ENCODE measurements at places on chromosomes 7 and 10.

DNA sequence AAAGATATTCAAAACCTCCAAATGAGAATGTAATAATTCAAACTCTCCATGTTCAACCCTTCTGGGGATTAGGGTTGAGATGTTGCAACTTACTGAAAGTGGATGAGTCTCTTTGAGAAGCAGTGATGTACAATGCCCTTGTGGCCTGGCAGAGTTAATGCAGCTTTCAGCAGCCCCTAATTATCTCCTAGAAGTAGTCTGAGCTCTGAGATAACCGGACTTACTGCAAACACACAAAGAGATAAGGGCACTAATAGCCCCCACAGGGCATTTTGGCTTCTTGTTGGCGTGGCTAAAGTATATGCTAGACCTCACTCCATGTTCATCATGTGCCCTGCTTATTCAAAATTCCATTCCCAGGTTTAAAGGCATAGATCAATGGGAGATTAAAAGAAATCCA is 404.7 kb downstream of the NEBL start:
- peak; percentile 21 for DNase-seq

- DNase-seq = peak; percentile 57
Observed at GRCh38 chr7:151459726-151460473, 20.0 kb upstream of the CRYGN start.

DNA sequence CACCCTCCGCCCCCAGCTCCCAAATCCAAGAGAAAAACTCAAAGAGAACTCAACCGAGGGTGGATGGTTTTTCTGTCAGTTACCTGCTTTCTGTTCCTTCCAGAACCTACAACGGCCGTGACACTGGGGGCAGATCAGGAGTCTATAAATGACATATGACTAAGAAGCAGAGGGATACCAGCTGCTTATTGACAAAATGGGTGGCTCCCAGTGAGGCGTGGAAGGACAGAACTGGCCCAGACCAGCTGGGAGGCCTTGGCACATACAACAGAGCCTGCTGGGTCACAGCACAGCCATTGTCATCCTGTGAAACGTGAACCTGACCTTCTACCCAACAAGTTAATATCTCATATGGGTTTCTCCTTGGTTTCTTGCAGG is 84.3 kb upstream of the ADRB1 start:
- DNase-seq = no peak

DNA sequence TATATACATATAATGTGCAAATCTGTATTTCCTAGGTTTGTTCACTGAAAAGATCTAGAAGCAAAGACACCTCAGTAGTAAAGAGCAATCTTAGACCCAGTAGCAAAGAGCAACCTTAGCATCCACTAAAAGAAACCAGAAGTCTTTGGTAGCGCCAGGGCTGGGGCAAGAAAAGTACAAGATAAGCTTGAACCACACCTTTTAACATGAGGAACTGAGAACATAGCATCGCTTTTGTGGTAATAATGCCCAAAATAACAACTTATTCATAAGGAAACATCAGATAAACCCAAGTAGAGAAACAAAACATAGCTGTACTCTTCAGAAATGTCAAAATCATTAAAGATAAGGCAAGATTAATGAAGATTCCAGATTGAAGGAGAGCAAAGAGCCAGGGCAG is 173.4 kb downstream of the IMMP2L start:
- DNase-seq = no peak
